ENCODE measurements at places on chromosomes 5 and 9. TPM values are rescaled to one million over a fixed set of nuclear protein-coding genes. Genes with fewer than 3 reads are reported as not detected.

The ENTREP1 gene
- total RNA-seq = 3.8 TPM

The MTAP gene
- 29.0 TPM for total RNA-seq

The OMD gene
- total RNA-seq = not detected

The GRM6 gene
- total RNA-seq = not detected

The CREBRF gene
- total RNA-seq = 11.4 TPM

The EIF4E1B gene
- total RNA-seq = not detected

All from kidney epithelial cell (primary cell).